ENCODE measurements at places on chromosomes 7 and 10.

GRCh38 chr10:75404815-75405597, 3.4 kb upstream of the ZNF503 start:
- DNase-seq, result no peak

DNA sequence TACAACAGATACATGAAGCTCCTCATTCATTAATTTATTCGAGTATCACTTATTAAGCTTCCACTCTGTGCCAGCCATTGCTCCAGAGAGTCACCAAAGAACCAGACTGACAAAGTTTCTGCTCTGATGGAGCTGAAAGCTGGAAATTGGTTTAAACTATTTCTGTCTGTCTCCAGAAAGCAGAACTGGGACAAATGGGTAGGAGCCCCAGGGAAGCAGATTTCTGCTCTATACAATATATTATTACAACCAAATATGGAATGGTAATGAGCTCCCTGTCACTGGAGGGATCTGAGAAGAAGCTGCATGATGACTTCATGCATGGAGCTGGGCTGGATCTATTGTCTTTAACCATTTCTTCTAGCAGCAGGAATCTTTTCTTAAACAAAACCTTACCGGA, 165.4 kb upstream of the ADO start:
- no peak for DNase-seq

DNA sequence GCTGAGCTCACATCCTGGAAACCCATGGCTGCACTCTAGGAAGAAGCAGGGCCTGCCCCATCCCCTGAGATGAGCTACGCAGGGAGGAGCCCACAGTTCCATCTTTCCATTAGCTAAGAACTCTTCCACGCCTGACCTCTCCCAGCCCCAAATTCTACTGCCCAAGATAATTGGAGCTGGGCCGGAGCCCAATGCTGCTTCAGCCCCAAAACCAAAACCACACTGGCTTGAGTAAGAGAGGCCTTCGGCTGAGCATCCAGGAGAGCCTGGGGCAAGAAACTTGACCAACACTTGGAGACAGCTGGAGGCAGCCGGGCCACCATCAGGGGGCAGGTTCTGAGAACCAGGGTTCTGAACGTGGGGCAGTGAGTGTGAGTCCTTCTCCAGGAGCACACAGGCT, 116.1 kb upstream of the ZMIZ1 start:
- DNase-seq, result no peak

GRCh38 chr7:37235813-37236212, 212.9 kb downstream of the ELMO1 start:
- no peak for DNase-seq

DNA sequence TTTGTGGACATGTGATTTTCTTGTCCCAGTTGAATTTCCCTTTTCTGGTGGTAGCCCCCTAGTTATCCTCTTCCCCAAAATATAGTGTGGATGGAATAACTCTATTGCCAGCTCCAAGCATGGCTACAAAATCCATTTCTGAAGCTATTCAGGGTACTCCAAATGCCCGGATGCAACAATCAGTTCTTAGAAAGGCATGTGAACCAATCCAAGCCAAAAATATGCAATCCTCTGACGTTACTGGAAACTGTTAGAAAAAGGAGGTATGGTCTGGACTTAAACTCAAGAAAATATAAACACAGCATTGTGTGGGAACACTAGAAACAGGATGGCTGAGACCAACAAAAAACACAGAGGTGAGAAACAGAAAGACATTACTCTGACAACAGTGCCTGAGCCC, 347.0 kb downstream of the GPAM start:
- no peak for DNase-seq

DNA sequence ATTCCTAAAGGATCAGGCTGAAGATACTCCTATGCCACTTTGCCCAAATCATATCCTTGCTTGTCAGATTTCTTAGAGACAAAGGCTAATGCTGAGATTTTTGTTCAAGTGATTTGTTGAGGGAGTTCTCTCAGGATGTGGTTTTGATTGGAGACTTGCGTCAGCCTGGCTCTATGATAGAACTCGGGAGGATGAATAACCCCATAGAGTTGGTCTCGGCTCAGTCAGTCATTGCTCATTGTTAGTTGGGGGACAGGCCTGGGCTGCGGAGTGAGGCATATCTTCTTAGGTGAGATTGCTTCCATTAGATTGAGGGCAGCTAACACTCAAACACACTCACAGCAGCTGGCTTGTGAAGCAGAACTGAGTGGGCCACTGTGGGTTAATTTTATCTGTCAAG, 203.4 kb downstream of the KIF20B start:
- DNase-seq, result no peak

DNA sequence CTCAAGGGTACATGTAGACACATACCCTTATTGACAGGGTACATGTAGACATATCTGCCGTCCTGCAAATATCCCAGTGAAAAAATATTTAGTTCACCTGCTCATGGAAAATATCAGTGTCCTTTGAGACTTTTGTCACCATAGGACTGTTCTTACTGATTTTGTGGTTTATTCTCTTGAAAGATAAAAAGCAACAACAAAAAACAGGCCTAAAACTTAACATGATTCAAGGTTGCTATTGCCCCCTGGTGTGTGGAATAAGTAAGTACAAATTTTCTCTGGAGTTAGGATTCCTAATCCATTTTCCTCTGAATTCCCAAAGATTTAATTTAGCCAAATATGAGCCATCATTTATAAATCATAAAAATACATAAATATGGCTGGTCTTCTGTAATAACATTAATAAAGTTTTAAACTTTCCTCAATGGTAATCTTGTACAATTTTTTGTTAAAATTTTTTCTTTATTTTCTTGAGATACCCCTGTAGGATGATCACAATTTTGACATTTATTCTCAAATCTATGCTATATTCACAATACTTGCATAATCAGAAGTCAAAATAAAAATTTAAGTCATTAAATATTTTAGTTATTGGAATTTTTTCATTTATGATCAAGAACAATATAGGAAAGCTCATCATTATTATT, 741.4 kb upstream of the POT1 start:
- no peak for DNase-seq

GRCh38 chr10:111762114-111762513, 421.5 kb downstream of the GPAM start:
- no peak for DNase-seq

DNA sequence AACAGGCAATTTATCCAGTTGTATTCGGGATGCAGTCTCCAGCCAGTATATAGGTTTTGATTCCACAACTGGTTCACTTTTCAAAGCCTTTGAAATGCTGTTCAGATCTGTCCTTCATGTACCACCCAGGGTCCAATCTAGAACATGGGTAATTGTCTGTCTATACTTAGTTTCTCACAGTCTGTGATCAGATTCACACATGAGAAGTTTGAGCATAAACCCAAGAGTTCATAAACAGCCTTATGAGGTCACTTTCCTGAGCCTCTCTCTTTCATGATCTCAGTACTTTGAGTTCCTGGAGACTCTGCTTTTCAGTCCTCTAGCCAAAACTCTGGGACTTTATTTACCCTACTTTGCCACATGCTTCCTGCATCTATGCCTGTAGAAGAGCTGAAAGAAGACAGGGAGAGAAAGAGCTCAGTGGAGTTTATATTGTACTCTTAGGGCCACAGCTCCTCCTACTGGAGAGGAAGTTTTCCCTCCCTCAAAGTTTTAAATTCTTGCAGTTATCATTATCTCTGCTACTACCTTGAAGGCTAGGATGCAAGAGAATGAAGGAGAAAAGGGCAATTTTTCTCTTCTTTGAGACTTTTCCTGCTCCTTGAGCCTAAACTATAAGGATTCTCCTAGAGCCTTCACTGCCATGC, 172.0 kb downstream of the ZEB1 start:
- no peak for DNase-seq

DNA sequence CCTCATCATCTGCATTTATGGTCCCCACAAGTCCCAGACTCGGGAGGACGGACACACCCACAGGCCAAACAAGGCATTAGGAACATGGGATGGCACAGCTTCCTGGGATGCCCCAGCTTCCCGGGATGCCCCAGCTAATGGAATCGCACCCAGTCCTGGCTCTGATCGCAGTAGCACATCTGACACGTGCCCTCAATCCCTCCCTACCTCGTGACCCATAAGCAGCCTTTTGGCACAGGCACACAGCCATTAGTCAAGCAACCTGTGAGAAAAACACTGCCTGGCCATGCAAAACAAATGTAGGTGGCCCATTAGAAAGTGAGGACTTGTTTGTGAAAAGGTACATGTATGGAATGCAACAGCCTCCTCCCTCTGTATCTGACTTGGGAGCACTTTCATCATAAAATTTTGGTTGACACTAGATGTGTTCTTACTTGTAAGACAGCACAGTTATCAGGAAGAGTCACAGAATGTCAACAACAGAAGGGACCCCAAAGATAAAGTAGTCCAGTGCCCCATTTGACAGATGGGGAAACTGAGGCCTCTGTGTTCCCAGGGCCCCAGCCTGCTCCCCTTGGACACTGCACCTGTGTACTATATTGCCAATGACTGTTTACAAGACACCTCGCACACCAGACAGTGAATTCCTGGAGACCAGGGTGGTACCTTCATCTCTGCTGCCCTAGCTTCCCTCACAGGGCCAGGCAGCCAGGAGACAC, 34.4 kb downstream of the DLG5 start:
- DNase-seq, result no peak

- DNase-seq, result peak; percentile 48
Measured at GRCh38 chr7:107579885-107580715, at the start of gene BCAP29. TSS of gene BCAP29 (plus strand) at chr7:107580246. CDS start at chr7:107580773, 527 bp downstream.

- no peak for DNase-seq
Measured at GRCh38 chr10:86936661-86937501, 20.5 kb downstream of the MMRN2 start.

GRCh38 chr7:107879400-107880035, 11.5 kb upstream of the DLD start:
- DNase-seq, result peak; percentile 25

- no peak for DNase-seq
Measured at GRCh38 chr7:113628948-113629847, 289.6 kb downstream of the PPP1R3A start.

DNA sequence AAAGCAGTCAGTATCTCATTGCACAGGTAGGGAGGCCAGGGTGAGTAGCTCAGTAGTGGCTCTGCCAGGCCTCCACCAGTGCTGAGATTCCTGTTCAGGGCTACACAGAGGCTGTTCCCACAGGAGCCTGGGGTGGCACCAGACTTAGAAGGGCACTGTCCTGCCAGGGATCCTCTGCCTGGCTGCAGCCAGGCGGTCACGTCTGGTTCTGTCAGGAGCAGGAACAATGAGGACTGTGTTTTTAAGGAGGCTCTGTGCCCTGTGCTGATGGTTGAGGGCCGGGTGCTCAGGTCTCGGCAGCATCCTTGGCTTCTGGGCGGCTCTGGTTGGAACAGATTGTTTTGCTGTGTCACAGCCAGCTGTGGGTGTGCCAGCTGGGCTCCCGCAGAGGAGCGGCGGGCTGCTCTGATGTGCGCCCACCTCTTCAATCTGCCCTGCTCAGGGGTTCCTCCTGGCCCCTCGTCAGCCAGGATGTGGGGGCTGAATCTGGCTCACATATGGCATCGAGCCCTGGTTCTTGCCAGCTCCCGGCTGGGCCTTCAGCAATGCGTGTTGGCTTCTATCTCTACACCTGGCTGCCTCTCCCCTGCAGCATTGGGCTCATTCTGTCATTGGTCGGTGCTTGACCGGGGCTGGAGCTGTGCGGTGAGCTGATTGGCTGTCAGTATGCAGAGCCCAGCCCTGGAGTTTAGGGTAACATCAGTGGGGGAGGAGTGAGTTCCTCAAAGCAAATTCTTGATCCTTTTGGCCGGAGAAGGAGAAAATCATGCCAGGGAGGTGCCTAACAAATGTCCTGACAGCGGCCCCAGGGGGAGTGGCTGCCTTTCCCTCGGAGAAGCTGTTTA, 41.2 kb downstream of the TACR2 start:
- no peak for DNase-seq

- no peak for DNase-seq
Measured at GRCh38 chr10:120738658-120739057, 112.5 kb upstream of the WDR11 start.

- DNase-seq, result no peak
Measured at GRCh38 chr10:3149918-3150317, 22.7 kb downstream of the PITRM1 start.

DNA sequence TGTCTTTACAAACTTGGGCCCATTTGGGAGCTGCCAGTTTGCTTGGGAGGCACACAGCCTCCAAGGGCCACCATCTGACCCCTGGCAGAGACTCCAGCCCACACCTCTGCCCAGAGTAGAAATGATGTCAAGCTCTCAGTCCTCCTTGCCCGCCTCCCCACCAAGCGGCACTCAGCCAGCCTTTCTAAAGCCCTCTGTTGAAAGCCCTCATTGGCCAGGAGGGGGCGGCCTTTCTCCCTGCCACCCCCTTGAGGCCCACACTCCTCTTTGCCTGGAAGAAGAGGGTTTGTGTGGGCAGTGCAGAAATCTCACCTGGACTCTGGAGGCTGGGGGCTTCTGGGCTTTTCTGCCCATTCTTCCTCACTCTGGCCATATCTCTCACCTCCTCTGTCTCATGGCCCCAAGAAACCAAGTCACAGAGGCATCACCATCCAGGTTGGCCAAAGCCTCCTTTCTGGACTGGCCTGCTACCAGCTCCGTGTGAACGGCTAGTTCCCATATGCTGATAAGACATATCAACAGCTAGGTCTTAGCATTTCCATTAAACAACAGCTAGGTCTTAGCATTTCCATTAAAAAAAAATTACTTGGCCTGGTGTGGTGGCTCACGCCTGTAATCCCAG, 36.1 kb downstream of the UBTD1 start:
- DNase-seq, result no peak

DNA sequence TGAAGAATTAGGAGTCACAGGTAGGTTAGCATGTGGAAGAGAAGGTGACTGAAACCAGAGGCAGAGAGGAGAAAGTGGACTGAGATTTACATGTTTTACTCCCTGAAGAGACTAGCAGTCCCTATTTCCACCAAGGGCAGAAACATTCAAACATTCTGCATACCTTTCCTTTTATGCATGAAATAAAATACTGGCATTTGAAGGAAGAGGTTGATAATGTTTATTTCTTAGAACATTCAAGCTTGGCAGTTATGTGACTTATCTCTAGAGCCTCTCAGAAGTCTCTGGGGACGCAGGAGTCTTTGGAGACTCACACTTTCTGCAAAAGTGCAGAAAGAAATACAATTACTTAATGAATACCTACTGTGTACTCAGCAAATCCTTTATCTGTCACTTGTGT, 507.1 kb upstream of the C7orf33 start:
- no peak for DNase-seq

DNA sequence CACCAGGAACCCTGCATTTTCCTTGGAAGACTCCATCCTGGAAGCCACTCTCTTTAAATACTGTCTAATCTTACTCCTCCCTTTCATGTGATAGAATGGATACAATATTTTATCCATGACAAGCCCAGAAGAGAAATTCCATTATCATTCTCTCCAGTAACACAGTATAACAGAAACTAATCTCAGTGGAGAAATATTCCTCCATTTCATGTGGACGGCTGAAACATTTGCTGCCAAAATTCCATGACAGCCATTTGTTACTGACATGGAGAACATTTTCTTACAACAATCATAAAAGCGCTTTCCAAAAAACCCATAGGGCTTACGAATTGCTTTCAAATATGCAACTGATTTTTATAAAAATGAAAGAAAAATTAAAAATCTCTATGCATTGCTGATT, 392.8 kb upstream of the KLF6 start:
- DNase-seq, result no peak

Measured in T-helper 22 cell (primary cell).